ENCODE measurements at places on chromosomes 7 and 10.

- no peak for DNase-seq
Observed at GRCh38 chr10:77837925-77838595, 88.5 kb downstream of the DLG5 start.

DNA sequence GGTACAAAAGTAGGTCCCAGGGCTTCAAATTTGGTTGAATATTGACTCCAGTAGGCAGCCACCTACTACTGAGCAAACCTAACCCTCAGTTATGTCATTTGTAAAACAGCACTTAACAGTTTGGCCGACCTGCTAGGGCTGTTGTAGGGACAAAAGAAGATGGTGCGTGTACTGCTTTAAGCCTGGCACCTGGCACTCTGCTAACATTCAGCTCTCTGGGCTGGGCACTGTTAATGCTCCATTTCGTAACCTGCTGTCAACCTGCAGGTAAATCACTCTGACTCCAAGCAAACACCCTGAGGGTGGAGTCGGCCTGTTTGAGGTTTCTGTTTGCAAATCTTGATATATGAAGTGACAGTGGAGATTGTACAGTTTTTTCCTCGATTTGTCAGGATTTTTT, 7.2 kb downstream of the ZKSCAN1 start:
- no peak for DNase-seq

DNA sequence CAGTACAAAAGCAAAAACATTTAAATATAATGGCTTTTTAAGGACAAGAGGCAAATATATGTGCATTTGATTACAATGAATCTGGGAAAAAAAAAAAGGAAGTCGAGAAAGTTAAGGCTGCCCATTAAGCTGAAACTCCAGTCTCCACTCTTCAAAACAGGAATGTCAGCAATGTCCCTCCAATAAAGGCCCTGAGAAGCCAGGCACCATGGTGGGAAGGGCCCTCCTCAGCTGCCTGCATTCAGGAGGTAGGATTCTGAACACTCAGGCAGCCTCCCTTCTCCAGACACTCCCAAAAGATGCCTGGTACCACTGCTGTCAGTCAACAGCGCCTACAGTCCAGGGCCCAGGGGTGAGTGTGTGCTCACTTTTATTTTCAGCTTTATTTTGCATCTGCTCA, 121.3 kb upstream of the MGMT start:
- DNase-seq: no peak

- no peak for DNase-seq
Observed at GRCh38 chr7:48063985-48064384, 25.1 kb upstream of the UPP1 start.

DNA sequence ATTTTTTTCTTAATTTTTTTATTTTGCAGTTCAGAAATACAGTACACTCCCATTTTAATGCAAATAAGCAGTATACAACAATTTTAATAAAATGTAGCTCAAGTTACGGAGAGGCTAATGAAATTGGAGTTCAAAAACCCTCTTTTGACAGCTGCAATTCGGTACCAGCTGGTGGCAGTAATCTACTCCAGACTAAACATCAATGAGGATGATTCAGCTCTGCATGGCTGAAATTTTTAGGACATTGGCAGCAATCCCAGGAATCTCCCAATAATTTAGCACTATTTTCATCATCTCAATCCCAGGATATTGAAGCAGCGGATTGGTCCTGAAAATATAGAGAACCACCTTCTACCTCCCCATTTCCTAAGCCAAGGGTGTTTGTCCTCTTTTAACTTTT, 278.8 kb downstream of the CACNA2D1 start:
- DNase-seq: peak; percentile 44

DNA sequence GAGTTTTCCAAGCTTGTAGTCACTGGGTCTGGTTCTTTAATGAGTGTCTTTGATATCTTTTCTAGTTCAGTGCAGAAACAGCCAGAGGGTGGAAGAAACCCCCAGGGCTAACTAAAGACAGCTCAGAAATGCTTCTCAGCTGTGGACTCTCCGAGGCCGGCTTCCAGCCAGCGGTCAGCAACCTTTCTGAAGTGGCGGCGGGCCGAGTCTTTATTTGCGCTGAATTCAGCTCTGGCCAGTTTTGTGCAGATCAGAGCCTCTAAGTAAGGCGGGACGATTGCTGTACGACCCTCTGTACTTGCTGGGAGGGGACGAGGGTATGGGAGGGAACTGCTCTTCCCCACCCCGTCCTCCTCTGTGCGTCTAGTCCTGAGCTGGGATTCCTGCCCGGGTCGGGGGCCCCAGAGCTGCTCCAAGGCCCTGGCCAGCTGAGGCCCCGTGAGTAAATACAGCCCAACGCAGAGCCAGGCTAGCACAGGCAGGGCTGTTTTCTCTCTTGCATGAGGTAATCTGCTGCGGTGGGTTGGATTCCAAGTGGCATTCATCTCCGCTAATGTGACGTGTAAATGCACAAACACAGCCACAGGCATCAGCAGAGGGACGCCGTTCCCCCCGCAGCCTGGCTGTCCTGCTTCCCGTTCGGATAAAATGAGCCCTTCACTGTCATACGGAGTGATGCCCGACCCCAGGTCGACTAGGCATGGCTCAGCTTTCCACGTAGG, 159.8 kb downstream of the PIP4K2A start:
- peak; percentile 42 for DNase-seq
